ENCODE measurements at places on chromosomes 3 and 15.

GRCh38 chr3:66428733-66429132 is 72.1 kb downstream of the LRIG1 start:
- peak; percentile 100 for DNase-seq

DNA sequence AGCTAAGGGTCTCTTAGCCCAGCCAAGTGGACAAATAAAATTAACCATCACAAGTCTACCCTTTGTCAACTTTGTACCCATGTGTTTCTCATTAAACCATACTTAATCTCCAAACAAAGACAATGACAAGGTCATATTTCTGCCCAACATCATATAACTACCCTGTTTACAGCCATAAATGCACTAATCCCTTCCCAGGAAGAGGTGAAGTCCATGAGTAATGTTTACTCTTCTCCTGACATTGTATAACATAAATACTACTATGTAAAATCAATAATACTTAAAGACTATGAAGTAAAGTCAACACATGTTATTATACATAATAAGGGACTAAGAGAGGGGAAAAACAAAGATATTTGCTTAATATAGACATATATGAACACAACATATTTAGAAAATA is 38.5 kb upstream of the FAN1 start:
- no peak for DNase-seq

DNA sequence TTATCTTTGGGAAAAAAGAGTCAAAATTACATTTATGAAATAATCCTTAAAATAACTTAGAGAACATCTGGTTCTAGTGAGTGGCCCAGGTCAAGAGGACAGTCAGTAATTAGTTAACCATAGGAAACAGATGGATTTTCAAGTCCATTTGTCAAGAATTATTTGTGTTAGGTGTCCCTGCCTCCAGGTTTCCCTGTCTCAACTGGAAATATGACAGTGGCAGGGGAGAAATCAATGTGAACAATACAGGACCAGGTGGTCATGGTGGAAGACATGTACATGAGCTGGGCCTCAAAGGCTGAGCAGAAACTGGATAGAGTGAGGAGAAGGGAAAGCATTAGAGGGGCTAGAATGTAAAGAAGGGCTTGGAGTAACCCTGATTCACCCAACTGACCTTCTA is 372.6 kb downstream of the VPS13C start:
- DNase-seq: no peak

- DNase-seq: peak; percentile 16
Measured at GRCh38 chr3:124498891-124499290, 231.4 kb upstream of the UMPS start.

GRCh38 chr3:186642014-186642413 is 1.8 kb downstream of the FETUB start:
- DNase-seq: no peak

GRCh38 chr15:87767516-87767915 is 489.0 kb downstream of the NTRK3 start:
- DNase-seq: no peak

GRCh38 chr15:34699968-34700640 is 54.7 kb downstream of the GJD2 start:
- no peak for DNase-seq

DNA sequence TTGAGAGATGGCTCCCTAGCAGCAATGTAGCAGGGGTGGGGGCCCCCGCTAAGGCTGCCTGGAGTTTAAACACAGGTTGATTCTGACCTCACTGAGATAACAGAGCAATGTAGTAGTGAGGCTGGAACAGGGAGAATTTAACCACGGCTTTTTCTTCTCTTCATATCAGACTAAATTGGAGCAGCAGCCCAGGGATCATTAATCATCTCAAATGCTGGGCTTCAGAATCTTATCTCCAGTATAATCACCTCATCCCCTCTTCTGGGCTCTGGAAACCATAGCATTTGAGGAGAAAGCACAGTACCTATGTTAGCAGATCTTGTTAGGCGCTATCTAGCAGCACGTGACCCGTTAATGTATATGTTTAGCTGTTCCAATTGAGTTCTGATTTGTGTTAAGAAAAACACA is 25.4 kb upstream of the DET1 start:
- no peak for DNase-seq

DNA sequence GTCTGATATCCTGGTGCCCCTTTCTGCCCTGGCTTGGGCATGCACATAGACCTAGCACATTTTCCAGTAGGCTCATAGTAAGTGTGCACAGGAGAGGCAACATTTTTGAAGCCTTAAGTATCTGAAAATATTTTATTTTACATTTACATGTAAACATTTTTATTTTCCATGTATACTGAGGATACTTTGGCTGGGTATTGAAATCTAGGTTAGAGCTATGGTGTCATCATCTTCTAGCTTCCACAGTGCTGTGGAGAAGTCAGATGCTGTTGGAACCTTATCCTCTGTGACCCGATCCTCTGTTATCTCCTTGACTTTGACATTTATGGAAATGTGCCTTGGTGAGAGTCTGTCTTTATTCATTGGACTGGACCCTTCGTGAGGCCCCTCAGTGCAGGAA is 74.1 kb downstream of the PLXNA1 start:
- DNase-seq: no peak

GRCh38 chr15:99986297-99987118 is 253.3 kb upstream of the LYSMD4 start:
- no peak for DNase-seq

DNA sequence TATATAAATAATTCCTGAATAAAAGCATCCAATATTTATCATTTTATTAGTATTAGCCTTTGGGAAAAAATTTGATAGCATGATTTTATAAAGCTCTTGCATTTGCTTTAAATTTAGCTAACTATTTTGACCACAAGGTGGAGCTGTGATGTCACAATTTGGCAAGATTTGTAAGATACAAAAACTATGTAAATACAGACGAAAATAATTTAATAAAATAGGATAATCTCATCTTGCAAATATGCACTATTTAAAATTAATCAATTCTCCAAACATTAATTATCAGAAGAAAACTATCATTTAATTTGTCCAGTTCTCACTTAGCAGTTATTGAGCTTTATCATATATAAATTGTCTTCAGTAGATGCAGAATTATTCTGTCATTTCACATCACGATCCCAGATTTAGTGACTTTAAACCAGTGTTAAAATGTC is 95.4 kb downstream of the PLOD2 start:
- DNase-seq: peak; percentile 76

DNA sequence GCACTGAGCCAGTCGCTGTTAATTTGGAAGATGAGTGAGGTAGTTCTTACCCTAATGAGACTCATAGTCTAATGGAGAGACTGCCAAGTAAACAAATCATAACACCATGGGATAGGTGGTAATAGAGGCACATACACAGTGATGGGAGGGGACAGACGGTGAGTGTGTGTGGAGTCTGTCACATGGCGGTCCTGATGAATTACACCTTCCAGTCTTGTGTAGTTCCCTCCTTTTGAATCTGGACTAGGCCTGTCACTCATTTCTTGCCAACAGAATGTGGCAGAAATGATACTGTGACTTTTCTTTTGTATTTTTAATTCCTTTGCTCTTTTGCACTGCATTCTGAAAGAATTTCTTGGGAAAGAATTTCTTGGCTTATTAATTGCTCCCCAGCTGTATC is 78.1 kb downstream of the NR1D2 start:
- DNase-seq: no peak

DNA sequence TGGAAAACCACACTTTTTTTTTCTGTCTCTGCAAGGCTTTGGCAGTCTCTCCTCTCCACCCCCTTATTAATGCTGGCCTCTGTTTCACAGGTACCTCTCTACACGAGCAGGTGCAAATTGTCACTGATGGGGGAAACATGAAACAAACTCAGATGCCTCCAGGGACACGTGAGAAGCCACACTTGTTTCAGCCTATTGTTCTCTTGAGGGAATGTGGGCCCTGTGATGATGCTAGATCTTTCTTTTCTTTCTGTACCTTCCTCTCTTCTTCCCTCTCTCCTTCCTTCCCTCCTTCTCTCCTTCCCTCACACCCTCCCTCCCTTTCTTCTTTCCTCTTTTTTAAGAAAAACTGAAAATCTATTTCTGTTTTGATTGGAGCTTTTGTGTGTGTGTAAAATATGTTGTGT is 5.7 kb upstream of the BLM start:
- DNase-seq: no peak

DNA sequence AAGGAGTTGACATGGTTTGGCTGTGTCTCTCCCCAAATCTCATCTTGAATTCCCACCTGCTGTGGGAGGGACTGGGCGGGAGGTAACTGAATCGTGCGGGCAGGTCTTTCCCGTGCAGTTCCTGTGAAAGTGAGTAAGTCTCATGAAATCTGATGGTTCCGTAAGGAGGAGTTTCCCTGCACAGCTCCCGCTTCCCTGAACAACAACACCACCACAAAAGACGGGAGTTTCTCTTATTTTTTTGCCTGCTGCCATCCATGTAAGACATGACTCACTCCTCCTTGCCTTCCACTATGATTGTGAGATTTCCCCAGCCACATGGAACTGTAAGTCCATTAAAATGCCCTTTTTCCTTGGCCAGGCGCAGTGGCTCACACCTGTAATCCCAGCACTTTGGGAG is 22.7 kb downstream of the XXYLT1 start:
- DNase-seq: no peak

- peak; percentile 53 for DNase-seq
Measured at GRCh38 chr3:155890671-155891190, 20.3 kb downstream of the GMPS start.

DNA sequence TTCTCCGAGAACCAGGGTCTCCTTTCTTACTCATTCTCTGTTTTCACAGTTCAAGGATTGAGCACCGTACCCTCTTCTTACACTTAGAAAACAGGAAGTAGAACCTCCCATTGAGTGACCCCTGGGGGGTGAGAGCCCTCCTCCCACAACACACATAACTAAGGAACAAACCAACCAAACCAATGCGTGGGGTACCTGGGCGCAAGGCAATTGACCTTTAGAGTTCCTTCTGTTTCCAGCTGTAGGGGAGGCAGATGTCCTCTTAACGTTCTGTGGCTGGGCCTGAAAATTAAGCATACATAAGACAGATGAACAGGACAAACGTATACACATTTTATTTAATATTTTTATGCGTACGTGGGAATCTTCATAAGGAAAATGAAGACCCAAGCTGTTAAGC is 33.5 kb upstream of the TIMP4 start:
- DNase-seq: no peak

GRCh38 chr15:49179433-49180190 is 9.6 kb downstream of the GALK2 start:
- DNase-seq: no peak

DNA sequence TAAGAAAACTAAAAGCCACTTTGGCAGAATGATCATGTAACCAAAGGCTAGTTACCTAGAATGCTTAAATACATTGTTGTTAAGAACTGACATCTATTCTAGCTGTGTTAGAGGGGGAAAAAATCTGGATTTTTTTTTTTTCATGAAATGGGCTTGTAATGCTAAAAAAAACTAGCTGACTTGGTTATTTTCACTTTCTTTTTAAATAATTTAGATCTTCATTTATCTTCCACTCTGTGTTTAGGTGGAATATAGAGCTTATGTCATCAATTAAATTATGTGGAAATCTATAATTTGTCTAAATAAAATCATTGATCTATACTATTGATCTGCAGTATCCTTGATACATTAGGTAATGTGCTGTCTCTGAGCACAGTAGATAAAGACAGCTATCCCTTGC is 217.4 kb downstream of the TCF12 start:
- no peak for DNase-seq

DNA sequence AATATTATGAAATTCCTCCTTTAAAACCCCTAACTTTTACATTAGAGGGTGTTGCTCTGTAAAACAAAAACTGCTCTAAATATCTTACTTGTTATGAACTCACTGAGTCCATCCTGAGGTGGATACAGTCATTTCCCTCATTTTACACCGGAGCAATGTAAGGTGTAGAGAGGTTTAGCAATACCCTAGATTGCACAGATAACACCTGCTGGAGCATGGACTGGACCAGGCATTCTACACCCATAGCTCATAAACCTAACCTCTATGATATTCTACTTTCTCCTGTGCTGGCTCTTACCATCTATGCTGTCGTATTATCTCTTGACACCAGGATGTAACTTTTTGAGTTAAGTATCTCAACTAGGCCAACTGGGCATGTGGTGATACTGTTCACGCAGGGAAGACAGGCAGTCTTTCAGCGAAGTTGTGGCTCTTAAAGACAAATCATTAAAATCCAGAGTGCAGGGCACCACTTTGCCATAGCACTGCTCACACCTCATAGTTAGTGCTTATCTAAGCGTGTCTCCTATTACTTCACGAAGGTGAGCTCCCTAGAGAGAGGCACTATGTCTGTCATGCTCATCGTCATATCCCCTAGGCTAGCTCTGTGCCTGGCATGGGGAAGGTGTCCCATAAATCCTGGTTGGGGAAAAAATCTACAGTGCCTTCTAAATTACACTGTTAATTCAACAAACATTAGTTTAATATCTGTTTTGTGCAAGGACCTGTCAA is 100.1 kb upstream of the SLC2A2 start:
- no peak for DNase-seq

DNA sequence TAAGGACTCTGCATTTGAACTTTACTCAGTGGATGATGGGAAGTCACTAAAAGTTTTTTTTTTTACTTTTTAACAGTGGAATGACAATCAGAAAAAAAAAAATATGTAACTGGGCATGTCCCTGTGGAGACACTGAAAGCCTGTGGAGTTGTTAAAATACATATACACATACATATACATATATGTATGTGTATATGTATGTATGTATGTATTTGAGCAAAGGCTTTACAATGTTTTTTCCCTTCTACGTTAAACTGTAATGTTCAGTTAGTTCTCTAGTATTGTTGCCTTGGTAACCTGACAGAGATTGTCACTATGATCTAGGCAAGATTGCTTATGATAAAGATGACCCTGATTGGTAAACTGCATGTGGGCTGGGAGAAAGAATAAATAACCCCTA is 30.3 kb downstream of the NSUN3 start:
- no peak for DNase-seq

DNA sequence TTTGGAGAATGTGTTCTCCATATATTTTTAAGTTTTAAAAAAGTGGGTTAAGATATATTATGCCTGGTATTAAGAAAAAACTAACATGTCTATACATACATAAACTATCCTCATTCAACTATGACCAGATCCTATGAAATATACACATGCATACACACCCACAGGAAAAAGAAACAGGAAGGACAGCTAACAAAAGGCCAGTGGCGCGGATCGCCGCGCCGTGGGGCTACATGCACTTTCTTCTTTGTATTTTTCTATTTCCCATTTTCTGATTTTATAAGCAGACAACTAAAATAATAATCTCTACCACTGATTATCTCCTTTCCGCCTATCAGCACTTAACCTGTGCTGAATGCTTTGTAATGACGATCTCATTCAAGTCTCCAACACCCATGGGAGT is 160.1 kb downstream of the OR4M2 start:
- DNase-seq: no peak

- DNase-seq: peak; percentile 19
Measured at GRCh38 chr15:91555312-91555711, 298.2 kb upstream of the SLCO3A1 start.

DNA sequence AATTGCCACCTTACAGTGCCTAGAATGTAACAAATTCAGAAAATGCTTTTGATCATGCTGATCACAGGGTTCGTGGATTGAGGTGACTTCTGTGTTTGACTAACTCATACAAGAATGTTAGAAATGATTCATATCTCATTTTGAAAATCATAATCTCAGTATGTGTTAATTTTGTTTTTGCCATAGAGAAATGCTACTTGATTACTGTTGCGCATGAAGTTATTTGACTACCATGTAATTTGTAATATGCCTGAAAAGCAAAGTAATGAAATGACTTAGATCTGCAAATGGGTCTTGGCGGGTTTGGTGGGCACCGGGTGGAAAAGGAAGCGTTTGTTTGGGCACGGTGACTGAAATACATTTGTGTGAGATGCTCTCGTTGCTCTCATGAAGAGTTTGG is 173.6 kb upstream of the BHLHE40 start:
- no peak for DNase-seq

GRCh38 chr3:145981056-145981455 is 179.9 kb downstream of the PLOD2 start:
- no peak for DNase-seq
